ENCODE measurements at places on chromosomes 16 and 17. TPM values are rescaled to one million over a fixed set of nuclear protein-coding genes. Genes with fewer than 3 reads are reported as not detected.

GJC1 gene
- 19.9 TPM for total RNA-seq

HP gene
- total RNA-seq: not detected

DNA sequence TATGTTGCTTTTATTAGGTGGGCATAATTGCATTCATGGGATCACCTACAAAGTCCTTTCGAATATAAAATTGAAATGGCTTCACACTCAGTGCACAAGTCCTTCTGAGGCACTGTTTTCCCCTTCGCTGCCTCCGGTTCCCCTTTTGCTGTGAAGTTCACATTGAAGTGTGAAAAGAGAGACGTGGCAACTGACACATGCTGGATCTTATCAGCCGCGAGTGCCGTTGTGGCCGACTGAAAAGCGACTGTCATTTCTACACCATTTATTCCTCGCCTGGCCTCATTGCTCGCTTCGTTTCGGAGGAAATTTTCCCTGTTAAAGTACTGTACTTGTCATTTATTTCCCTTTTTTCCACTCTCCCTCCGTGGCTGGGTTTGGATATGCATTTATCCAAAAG, 423.5 kb downstream of the MAF start:
- DNase-seq: no peak

DNA sequence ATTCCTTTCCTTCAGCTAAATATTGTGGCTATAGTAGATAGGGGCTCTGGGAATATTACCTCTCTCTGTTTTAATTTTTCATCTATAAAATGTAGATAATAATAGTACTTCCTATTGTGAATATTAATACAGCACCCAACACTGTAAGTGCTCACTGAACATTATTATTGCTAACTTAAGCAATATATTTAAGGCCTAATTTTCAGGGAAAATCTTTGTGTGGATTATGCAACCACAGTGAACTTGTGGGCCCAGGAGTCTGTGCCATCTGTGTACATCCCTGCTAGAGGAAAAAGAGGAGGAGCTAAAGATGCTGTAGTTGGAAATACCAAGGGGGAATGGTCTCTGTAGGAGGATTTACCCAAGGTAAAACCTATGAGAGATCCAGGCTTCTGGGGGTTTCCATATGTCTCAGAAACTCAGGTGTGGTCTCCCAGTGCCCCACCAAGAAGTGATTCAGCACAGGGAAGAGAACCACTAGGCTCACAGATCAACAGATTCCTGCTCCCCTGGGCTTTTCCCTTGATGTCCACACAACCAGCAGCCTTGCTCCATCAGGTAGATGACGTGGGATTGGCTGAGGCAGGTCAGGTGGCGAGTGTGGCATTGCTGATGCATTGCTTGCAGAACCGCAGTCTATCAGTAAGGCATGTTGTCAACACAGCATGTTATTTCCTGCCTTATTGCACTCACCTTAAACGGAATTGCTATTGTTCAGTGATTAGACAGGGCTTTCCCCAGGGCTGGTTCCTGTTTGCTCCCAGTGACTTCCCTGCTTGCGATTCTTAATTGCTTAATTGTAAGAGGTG, 1.6 kb upstream of the N4BP1 start:
- DNase-seq: no peak

- no peak for DNase-seq
Observed at GRCh38 chr16:65817066-65817465, 549.4 kb upstream of the CDH5 start.

Data from Caki2 (cell line).